G401 (cell line): ENCODE measurements at places on chromosomes 5 and 9. TPM values are rescaled to one million over a fixed set of nuclear protein-coding genes. Genes with fewer than 3 reads are reported as not detected.

The ANKRD34B gene
- total RNA-seq = 0.17 TPM in 1 of 2 replicates, not detected in the other

The PLAC8L1 gene
- not detected in 2 replicates for total RNA-seq

The SHOC1 gene
- not detected in 2 replicates for total RNA-seq

The MBLAC2 gene
- 4.3 and 5.5 TPM in 2 replicates for total RNA-seq

The CDH12 gene
- total RNA-seq = not detected in 2 replicates

The HMCN2 gene
- total RNA-seq = 0.07 TPM in 1 of 2 replicates, not detected in the other

The PRUNE2 gene
- not detected in 2 replicates for total RNA-seq

The FAM200C gene
- total RNA-seq = 4.9 and 5.2 TPM in 2 replicates

The GBGT1 gene
- total RNA-seq = not detected in 2 replicates

The RANBP17 gene
- total RNA-seq = 5.5 and 20.9 TPM in 2 replicates

The ZNF462 gene
- 0.06 and 0.20 TPM in 2 replicates for total RNA-seq

GRCh38 chr9:10112070-10112469 lies 500.7 kb downstream of the PTPRD start:
- DNase-seq = no peak

- peak; percentile 34 for DNase-seq
Measured at GRCh38 chr5:131109540-131110255, 55.4 kb downstream of the HINT1 start.

DNA sequence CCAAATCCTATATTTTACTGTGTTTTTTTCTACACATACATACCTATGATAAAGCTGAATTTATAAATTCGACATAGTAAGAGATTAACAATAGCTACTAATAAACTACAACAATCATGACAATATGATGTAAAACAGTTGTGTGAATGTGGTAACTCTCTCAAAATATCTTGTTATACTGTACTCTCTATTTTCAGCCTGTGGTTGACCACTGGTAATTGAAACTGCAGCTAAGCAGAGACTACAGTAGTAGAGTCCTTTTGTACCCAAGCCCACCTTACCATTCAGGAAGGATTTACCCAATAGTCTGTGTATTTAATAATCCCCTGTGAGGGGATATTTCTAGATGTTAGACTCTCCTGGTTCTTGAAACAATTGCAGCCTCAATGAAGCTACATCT lies 86.7 kb downstream of the FAM114A2 start:
- DNase-seq = no peak

DNA sequence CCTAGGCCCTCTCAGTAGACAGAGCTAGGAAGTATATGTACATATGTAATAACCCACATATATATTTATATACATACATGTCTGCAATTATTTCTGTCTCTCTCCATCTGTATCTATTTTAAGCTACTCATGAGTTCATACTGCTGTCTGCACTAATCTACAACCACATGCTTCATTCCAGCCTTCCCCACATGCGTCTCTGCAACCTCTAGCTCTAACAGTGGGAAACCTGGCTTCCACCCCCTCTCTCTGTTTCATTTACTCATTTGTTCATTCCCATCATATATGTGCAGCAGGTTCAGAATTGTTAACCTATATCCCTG lies 23.3 kb downstream of the DCANP1 start:
- no peak for DNase-seq

DNA sequence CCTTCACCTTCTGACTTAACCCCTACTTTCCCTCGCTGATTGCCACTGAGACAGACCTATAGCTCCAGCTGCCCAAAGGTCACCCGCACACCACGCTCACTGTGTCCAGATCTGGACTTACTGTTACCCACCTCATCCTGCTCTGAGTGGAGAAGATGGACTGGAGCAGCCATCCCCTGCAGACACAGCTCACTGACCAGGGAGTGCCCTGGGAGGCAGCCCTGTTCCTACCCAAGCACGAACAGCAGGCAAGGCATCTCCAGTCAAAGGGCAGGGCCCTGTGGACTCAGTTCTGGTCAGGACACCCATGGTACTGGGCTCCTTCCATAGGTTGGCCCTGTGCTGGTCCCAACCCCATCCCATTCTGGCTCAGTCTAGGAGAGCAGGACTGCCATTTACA lies 9.5 kb upstream of the BARX1 start:
- no peak for DNase-seq

DNA sequence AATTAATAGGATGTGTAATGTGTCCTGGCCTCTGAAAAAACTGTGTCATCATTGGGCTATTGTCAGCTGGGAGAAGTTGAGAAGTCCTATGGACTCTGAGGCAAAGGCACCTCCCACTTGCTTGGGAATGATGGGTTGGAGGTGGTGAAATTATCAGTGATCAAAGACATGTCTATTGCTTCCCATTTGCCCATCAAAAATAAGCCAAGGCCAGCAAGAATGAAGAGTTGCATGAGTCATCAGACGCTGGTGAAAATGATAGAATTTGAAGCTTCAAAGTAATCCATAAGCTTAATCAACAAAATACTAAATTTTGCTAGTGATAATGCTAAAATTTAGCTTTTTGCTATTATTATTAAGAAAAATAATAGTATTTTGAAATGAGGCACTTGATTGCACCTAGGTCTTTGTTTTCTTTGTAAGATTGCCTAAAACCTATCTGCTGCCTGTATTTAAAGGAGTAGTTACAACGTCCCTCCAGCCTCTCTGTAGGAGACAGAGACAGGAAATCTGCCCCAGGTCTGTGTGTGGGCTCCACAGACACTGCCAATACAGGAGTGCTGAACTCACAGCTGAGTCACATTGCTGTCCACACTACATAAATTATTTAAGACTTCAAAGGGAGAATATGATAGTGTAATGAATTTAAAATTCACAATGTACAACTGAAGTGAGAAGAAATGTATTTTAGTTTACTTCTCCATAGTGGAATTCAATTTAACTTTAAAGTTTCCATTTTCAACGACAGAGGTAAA lies 48.4 kb upstream of the APC start:
- DNase-seq = no peak

DNA sequence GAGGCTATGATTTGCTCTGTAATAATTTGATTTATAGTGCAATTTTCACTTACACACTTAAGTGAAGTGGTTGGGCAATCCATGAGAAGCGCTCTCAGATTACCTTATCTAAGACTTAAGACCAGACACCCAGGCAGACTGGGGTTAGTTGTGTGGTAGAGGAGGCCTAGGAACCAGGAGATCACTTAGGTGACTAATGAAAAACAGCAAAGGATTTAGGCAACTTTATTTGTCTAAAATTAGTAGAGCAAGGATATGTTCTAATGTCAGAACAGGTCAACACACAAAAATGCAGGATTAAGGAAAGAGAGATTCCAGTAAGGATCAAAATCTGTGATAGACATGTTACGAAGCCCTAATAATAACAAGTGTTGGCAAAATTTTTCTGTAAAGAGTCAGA lies 913.8 kb downstream of the TLE1 start:
- no peak for DNase-seq

GRCh38 chr9:89234205-89235067 lies 55.8 kb upstream of the SHC3 start:
- no peak for DNase-seq

DNA sequence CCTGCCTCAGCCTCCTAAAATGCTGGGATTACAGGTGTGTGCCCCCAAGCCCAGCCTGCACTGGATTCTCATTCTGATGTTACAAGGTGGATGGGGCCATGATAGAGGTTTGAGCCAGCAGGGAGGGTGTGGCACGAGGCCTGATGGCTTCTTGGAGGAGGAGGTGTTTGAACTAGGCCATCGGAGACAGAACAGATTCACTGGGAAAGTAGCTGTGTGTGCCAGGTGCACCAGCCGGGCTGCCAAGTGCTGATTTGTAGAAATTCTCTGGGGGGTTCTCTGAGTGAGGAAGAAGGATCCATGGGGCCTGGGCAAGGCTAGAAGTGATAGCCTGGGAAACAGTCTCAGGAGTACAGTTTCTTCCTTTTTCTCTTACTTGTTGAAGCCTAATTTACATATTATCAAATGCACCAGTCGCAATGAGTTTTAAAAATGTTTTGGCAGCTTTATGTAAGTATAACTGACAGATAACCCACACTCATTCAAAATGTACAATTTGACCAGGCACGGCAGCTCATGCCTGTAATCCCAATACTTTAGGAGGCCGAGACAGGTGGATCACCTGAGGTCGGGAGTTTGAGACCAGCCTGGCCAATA lies 31.1 kb upstream of the STXBP1 start:
- peak; percentile 54 for DNase-seq

DNA sequence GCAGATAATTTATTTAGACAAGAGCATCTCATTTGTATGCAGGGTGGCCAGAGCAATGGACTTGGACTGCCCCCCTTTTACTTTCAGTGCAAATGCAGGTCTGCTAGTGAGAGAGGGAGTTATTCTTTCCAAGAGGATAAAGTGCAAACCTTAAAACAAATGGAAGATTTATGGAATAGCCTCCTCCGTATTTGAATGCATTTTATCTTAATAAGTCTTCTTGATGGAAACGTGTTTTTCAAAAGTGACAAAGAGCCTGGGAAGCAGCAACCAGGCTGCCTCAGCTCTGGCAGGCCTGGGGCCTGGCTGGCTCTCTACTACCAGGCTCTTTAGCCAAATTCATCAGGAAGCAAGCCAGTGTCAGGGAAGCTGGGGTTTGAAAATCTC lies 6.8 kb downstream of the NR2F1 start:
- peak; percentile 90 for DNase-seq

- DNase-seq = no peak
Measured at GRCh38 chr5:95895771-95896170, 65.9 kb downstream of the ELL2 start.

DNA sequence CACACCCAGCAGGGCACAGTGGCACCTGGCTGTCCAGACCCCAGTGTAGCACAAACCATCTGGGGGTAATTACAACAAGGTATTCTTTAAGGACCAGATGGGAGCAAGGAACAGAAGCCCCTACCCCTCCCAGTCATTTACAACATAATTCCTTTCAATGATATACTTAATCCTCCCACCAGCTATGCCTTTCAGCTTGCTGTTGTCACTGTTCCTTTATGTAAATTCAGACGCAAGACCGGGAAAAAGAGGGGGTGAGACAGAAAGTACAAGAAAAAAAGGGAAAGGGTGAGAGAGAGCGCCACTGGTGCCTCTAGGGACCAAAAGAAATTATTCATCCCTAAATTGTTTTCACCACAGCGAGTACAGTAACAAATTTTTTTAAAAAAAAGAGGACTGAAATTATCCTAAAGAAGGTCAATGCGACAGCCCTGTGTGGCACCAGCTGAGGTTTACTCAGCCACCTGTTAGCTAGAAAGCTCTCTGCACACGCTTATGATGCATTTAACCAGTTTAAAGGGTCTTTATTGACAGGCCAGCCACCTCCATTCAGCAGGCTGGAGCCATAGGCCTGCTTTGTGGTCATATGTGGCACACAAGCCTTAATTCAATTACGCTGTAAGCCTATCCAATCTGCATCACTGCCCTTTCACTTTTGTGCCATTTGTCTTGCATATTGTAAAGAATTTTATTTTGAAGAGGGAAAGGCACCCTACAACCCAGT lies 210.2 kb upstream of the ISL1 start:
- no peak for DNase-seq

- DNase-seq = no peak
Measured at GRCh38 chr5:179180061-179180610, 120.0 kb downstream of the ZNF354C start.

- DNase-seq = no peak
Measured at GRCh38 chr9:134847138-134847537, 33.5 kb upstream of the FCN2 start.

GRCh38 chr5:14959399-14960119 lies 88.0 kb upstream of the ANKH start:
- no peak for DNase-seq

- no peak for DNase-seq
Measured at GRCh38 chr9:134760750-134761420, 119.3 kb downstream of the COL5A1 start.

DNA sequence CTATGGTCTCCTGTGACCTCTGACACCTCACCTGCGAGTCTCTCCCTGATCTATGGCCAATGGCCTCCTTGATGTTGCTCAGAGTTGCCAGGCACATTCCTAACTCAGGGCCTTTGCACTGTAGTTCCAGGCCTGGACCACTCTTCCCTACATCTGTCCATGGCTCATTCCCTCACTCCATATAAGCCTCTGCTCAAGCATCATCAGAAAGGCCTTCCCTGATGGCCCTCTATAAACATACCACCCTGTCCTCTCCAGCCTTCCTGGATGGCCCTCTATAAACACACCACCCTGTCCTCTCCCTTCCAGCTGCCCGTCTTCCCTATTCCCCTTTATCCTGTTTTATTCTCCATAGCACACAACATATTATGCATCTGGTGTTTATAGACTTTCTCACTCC lies 102.8 kb downstream of the GTF3C4 start:
- no peak for DNase-seq

GRCh38 chr5:59428391-59428790 lies 465.1 kb downstream of the PDE4D start:
- no peak for DNase-seq

DNA sequence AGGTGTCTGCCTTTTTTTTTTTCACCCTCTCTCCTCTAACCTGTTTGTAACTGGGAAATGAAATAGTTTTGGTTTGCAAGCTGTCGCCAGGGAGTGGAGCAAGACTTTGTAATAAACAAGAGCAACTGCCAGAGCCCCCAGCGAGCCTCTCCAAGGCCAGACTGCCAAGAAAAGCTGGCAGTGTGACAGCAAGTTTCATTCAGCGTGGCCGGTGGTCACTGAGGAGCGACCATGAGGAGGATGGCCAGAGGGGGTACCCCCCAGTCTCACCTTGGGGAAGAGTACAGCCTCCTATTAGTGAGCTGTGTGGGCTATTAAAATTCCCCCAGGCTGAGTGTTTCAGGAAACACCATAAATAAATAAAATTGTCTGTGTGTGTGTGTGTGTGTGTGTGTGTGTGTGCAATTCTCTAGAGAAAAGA lies 49.9 kb downstream of the ZFAND5 start:
- DNase-seq = peak; percentile 70

GRCh38 chr9:16214677-16215352 lies 655.7 kb downstream of the BNC2 start:
- DNase-seq = no peak

- DNase-seq = no peak
Measured at GRCh38 chr9:79962836-79963235, 391.1 kb downstream of the TLE4 start.

GRCh38 chr9:136804509-136805206 lies 3.1 kb upstream of the RABL6 start:
- DNase-seq = no peak

- DNase-seq = no peak
Measured at GRCh38 chr5:169494383-169494935, 89.1 kb upstream of the SPDL1 start.

DNA sequence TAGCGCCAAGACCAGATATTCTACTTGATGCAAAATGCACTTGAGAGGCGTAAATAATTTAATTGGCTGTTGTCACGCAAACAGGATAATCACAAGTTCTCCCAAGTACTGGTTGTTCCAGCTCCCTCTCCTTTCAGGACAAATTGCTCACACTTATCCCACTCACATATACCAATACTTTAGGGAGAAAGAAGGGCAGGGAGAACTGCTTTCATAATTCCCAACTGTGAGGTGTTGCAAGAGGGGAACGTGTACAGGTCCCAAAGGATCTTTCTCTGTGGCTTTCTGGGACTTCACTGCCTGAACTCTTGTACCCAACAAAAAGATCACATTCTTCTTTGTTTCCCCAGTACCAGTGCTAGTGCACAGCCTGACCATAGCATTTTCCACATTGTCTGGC lies 21.5 kb upstream of the TGFBI start:
- DNase-seq = no peak
